ENCODE measurements at places on chromosomes 3 and 15.
A peak's percentile ranks its signal among the peaks of the same experiment; 100 is the strongest.

DNA sequence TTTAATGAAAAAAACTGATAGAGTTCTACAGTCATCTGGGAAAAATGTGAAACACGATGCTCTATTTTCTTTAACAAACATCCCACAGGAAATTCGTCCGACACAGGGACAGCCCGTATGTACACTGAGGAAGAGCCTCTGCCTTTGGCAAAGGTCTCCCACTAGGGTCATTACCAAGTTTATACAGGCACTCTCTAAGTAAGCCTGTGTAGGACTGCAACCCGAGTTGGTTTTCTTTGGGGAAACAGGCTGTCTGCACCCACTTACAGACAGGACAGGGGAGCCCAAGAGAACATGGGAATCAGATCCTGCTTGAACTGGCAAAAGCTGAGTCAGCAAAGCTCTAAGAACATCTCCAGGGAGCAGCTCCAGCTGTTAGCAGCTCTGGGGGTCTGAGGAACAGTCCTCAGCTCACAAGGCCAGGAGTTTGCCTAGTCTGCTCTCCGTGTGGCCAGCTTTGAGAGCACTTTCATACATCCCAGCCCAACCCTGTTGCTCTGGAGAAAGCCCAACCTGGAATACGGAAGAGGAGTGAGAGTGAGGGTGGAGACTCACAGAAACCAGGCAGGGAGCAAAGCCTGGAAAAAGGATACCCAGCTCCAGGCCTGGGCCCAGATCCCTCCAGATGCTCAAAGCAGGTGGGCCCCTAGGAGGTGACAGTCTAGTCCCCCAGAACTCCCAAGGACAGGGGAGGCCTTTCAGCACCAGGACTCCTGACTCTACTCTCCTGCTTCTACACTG lies 1.9 kb downstream of the TBC1D2B start:
- DNase-seq, result no peak

GRCh38 chr3:61924090-61924735 lies 362.8 kb downstream of the PTPRG start:
- no peak for DNase-seq

- DNase-seq, result no peak
Observed at GRCh38 chr3:24360957-24361356, 133.7 kb downstream of the THRB start.

GRCh38 chr3:126999383-126999782 lies 16.5 kb downstream of the PLXNA1 start:
- no peak for DNase-seq

DNA sequence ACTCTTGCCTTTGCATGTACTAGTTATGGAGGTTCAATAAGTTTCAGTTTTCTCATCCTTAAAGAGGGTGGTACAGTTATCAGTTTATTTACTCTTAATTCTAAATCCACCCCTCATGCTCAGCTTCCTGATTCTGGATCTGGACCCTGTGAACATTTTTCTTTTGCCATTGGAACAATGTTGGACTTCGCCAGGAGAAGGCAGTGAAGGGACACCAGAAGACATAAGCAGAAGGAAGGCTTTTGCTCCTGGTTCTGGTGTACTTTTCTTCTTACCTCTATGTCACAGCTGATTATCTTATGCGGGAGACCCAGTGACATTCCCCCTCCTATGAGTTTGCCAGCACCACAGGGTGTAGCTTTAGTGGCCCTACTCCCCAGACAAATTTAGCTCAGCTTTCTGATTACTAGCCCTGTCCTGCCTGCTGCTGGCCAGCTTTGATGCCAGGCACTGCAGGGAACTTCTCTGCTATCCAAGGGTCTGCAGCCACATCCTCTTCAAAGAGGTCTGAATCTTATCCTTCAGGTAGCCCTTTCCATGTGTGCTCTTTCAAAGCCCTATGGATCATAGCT lies 466.3 kb upstream of the EPHA3 start:
- no peak for DNase-seq

- no peak for DNase-seq
Observed at GRCh38 chr3:194355379-194355778, 4.3 kb upstream of the CPN2 start.

DNA sequence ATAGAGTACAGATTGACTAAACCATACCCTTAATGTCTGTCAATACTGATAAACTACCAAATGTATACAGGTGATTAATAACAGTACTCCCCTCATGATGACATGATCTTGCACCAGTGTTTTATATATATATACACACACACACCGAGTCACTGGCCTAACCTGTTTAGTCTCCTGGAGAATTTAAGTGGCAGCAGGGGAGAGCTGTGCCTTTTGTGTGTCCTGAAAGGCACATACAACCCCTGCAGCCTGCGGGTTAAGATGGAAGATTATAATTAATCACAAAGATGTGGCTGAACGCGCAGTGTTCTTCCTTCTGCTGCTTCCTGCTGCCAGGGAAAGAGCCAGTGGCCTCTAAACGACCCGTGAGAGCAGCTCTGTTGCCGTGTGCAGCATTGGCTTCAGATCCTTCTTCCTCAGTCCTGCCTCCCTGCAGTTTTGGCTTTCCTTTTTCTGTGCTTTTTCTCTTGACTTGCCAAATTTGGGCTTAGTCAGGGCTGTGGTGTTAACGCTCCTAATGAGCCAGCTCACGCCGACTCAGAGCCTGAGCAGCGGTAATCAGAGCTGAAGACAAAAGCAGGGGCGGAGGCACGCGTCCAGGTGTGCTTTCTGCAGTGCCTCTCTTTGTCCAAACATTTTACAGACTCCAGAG lies 42.5 kb upstream of the UBE3A start:
- DNase-seq, result no peak

GRCh38 chr3:14113965-14114635 lies 10.6 kb downstream of the CHCHD4 start:
- no peak for DNase-seq

GRCh38 chr3:156818890-156819289 lies 7.3 kb upstream of the LEKR1 start:
- DNase-seq, result no peak

- DNase-seq, result no peak
Observed at GRCh38 chr3:131406274-131406673, 24.7 kb downstream of the NUDT16 start.

- no peak for DNase-seq
Observed at GRCh38 chr3:124520970-124521369, 209.3 kb upstream of the UMPS start.

- no peak for DNase-seq
Observed at GRCh38 chr15:67832031-67832551, 6.8 kb downstream of the SKOR1 start.

GRCh38 chr3:129045675-129046036 lies 14.9 kb upstream of the GP9 start:
- peak; percentile 38 for DNase-seq

GRCh38 chr3:120370463-120370862 lies 21.3 kb upstream of the LRRC58 start:
- no peak for DNase-seq

DNA sequence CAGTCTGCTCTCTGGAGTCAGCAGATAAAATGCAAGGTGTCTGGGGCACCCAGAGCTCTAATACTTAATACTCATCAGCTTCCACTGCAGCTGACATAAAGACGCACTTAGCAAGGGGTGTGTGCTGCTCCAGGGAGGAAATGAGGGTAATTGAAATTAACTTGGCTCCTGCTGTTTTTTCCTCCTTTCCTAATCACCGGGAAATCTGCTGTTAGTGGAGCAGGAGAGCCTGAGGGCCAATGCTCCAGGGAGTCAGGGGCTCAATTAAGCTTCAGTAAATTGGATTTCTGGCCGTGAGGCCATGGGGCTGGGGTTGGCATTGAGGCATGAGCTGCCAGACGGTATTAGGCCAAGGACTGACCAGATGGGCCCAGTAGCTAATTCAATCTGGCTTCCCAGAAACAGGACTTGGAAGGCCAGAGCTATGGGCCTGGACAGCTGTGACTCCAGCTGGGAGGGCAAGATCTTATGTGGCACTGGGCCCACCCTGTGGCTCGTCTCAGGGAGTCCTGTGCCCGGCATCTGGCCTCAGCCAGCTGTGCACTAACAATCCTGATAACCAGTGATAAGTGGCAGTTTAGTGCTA lies 30.7 kb upstream of the CHRNB4 start:
- DNase-seq, result no peak

- no peak for DNase-seq
Observed at GRCh38 chr15:48806151-48806550, 4.7 kb downstream of the CEP152 start.

DNA sequence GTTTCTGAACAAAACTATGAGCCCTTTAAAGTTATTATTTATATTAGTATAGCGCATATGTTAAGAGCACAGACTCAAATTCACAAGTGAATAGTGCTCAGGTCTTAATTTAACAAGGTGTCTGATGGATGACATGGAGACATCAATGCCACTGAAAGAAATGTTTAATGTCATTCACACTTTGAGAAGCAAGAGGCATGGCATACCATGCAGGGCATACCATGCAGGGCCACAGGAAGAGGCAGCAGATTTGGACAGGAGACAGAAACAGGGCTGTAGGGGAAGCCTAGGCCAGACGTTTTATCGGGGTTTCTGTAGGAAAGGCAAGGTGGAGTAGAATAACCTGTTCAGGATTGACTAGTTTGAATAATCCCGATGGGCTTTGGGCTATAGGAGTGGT lies 150.2 kb upstream of the KCNH8 start:
- DNase-seq, result no peak

DNA sequence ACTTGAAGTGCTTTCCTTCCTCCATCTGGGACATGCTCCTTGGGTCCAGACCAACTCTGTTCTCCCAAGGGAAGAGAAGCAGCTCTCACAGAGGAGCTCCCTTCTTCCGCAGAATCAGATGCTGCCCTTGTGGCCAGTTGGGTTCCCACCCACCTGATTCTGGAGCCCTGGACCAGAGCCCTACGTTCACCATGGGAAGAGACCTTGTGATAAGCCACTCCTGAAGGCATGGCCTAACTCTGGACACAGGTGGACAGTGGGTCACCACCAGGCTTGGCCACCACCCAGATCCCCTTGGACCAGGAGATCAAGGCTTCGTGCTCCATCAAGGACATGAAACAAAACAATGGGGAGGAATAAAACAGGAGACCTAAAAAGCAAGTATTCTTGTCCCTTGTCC lies 172.2 kb downstream of the RPLP1 start:
- DNase-seq, result no peak

GRCh38 chr3:13208706-13209633 lies 135.7 kb upstream of the IQSEC1 start:
- DNase-seq, result no peak

DNA sequence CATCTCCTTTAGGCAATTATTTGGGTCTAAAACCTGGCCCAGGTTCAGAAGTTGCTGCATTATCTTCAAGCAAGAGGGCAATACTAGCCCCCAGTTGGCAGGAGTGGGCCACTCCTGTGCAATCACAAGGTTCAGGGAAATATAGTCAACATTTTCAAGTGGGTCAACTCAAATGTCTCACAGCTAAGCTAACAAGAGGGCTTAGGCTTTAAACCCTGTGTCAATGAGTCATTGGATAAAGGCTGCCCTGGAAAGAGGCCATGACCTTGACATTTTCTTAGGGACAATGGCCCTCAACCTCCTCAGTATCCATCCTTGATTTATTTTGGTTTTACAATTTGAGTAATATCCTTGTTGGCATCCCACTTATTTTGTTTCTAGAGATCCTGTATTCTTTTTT lies 73.5 kb upstream of the DCP1A start:
- no peak for DNase-seq

- DNase-seq, result no peak
Observed at GRCh38 chr3:188407158-188407880, 253.4 kb downstream of the LPP start.

DNA sequence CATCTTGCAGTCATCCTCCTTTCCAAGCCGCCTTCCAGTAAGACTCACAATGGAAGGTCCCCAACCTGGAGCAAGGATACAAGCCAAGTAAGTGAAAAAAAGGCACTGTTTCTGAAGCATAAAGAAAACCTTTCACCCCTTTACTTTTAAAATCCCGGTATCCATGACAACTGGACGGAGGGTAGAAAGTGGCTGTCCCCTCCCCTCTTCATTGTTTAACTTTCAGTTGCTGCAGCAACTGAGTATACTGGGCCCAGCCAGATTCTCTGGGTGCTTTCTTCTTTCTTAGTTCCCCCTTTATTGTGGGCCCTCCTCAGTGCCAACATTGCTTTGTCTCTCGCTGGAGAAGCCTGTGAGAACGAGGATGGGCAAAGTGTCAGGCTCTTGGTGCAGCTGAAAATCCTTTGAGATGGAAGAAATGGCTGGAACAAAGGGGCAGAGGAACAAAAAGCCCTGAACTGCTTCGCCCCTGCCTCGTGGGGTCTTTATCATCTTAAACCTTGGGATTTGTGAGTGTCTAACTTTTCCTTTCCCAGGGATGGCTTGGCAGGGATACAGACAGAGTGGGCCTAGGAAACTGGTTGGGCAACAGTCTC lies 224.0 kb upstream of the RGMA start:
- DNase-seq, result no peak

DNA sequence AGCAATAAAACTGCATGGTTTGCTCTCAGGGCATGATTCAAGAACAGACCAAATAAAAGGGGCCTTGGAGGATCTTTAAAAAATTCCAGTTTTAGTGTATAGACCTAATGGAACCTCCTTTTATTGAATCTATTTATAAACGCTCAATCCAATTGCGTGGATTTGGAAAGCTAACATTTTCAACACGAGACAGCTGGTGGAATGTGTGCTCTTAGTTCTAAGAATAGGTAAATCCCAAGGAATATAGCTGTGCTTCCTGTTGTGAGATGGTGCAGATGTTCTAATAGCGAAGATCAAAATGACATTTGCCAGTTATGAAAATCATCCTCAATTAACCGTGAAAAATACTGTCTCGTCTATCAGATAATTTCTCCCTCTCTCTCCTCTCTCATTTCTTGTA lies 192.5 kb downstream of the ATP10A start:
- DNase-seq, result no peak

GRCh38 chr15:69997813-69998212 lies 99.9 kb downstream of the TLE3 start:
- DNase-seq, result no peak

DNA sequence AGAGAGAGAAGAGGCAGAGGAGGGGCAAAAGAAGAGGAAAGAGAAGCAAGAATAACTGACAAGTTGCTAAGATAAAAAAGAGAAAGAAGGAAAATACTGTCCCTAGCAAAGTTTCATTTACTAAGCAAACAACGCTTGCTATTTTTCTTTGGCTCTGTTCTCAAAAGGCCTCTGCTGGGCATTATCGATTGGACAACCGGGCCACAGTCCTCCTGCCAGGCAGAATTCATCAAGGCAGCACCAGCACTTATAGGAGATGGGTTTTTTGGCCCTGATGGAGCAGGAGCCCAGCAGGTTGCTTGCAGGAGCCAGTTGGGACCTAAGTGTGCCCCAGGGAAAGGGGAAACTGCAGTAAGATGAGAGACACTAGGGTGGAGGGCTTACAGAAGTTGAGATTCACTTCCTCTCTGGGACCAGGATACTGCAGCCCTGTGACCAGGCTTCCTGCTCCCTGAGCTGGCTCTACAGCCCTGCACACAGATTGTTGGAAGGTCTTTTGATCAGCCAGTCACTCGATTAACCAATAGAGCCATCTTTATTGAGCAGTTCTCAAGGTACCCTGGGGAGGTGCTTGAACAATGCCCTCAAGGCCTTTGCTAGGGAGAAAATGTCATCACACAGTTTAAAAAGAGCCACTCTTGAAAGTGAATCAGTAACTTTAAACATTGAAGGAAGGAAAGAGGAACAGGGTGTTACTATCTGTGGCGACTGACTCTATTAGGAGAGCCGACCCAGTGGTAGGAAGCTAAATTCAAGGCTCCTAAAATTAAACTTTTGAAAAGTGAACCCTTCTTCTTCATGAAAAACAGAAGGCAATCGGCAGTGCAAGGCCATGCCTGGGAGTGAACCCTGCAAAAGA lies 28.8 kb upstream of the GLCE start:
- no peak for DNase-seq

- peak; percentile 49 for DNase-seq
Observed at GRCh38 chr3:30751610-30752299, 142.7 kb downstream of the GADL1 start.

GRCh38 chr3:126149960-126150515 lies 30.3 kb downstream of the ALDH1L1 start:
- no peak for DNase-seq

- no peak for DNase-seq
Observed at GRCh38 chr15:90774731-90775514, 57.8 kb downstream of the BLM start.
